Endothelial cell (in vitro differentiated cells): ENCODE measurements at places on chromosomes 12 and 14. TPM values are rescaled to one million over a fixed set of nuclear protein-coding genes. Genes with fewer than 3 reads are reported as not detected.

The DHRS2 gene
- total RNA-seq: not detected

The CABP1 gene
- total RNA-seq: not detected

The DPF3 gene
- total RNA-seq: 3.0 TPM

The LRFN5 gene
- 13.3 TPM for total RNA-seq
